ENCODE measurements at places on chromosomes 6 and 20.

- no peak for DNase-seq
Observed at GRCh38 chr6:156508126-156508525, 269.1 kb upstream of the ARID1B start.

DNA sequence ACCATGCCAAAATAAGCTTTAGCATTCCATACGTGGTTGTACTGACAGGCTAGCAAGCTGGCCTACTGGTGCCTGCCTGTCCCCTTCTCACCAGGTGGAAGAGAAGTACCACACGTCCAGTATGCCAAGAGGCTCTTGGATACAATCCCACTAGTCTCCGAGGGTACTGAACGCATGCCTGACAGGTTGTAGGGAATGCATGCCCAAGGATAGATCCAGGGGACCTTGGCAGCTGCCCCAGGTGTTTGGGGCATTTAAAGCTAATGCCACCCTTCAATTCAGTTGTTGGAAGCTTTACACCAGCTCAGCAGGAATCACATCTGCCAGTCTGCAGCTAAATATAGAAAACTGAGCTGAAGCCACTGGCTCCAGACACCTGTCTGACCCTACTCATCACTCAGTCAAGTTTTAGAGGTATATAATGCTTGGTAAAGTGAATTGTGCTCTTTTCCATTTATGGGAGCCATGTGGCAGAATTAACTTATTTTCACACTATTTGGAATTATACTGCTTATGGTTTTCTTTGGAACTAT is 4.9 kb downstream of the TUBB2B start:
- DNase-seq, result no peak

GRCh38 chr6:54801669-54802068 is 44.9 kb upstream of the FAM83B start:
- DNase-seq, result peak; percentile 3

GRCh38 chr20:51600950-51601349 is 58.4 kb upstream of the NFATC2 start:
- no peak for DNase-seq

- DNase-seq, result no peak
Observed at GRCh38 chr6:129748212-129748900, 38.4 kb upstream of the ARHGAP18 start.

DNA sequence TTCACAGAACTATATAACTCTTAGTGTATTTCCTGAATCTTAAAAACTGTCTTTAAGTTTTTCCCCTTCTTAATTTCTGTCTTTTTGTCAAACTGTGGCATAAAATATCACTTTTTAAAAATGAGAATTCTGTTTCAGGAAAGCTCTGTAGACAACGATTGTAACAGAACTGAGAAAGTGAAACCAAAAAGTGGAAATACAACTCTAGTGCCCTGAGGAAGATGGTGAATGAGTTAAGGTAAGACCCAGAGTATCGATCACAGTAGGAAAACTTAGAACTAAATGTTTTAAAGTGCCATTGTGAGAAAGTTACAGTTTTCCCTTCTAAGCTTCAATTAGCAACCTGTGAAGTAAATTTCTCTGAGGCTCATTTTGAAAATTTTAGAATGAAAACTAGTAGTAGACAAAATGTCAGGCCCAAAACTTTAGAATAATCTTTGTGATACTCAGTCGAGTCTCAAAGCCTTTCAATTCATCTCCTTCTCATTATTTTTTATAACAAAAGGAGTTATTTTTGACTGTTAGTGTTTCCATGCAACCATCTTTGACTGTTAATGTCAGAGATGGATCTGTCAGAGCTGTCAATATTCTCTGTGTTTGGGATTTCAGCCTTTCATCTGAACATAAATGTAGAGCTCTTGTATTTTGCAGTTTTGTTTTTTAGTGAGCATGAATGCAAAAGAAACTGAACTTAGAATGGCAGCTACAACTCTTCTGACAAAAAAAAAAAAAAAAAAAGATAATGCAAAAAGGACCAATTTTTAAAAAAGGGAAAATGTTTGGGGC is 19.0 kb upstream of the TRDN start:
- peak; percentile 43 for DNase-seq

GRCh38 chr6:97630604-97631003 is 347.6 kb upstream of the MMS22L start:
- no peak for DNase-seq

GRCh38 chr6:5764401-5764955 is 242.2 kb downstream of the NRN1 start:
- no peak for DNase-seq

All from NB4 (cell line).